ENCODE measurements at places on chromosomes 3 and 15.

DNA sequence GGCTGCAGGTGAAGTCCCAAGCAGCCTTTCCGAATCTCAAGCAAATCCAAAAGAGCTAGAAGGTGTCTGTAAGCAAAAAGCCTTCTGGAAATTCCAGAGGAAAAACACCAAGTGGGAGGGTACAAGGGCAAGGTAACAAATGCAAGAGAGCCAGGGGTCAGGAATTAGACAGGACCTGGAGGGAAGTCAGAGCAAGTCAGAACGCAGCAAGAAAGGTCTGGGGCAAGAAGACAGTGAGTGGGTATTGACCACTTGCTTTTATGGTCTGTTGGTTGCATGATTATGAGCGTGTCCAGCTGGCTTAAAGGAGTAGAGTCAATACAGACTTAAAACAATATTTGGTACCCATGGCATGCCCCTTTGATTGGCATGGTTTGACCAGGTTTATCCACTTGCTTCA is 66.7 kb upstream of the OXTR start:
- DNase-seq: no peak

DNA sequence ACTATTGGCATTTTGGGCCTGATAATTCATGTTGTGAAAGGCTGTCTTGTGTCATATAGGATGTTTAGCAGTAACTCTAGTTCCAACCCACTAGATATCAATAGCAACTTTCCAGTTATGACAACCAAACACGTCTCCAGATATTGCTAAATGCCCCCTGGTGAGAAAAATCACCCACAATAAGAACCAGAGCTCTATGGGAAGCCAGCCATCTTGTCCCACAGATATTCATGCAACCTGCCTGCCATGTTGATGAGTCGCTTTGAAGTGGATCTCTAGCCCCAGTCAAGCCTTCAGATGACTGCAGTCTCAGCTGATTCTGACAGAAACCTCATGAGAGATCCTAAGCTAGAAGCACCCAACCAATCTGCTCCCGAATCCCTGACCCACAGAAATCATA is 5.6 kb upstream of the TNIK start:
- DNase-seq: no peak

GRCh38 chr3:10583798-10584708 is 78.7 kb upstream of the ATP2B2 start:
- DNase-seq: no peak

- DNase-seq: peak; percentile 12
Observed at GRCh38 chr15:47473832-47474231, 243.5 kb upstream of the SEMA6D start.

DNA sequence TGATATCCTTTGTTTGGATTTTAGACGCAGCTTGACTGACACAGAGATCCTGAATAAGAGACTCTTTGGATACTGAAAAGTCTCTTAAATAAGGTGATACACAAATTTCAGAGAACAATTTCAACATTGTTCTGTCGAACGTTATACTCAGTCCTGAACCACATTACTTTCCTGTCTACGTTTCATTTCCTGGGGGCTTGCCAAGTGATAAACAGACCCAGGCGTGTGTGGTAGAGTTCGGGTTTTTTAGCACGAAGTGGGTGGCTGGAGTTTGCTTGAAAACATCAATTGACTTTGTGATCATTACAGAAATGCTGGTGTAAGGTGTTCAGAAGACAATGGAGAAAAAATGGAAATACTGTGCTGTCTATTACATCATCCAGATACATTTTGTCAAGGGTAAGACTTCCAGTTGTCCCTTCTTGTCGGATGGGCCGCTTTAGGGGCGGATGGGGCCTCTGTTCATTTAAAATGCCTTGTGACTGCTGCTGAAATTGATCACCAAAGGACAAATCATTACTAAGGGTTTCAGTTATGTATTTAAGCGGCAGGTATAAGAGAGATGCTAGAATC is at the start of gene CD96:
CD96 (plus strand) TSS at position 287 of the 573 bp plus-strand sequence; CDS start at position 339, 52 bp downstream.
- DNase-seq: no peak

DNA sequence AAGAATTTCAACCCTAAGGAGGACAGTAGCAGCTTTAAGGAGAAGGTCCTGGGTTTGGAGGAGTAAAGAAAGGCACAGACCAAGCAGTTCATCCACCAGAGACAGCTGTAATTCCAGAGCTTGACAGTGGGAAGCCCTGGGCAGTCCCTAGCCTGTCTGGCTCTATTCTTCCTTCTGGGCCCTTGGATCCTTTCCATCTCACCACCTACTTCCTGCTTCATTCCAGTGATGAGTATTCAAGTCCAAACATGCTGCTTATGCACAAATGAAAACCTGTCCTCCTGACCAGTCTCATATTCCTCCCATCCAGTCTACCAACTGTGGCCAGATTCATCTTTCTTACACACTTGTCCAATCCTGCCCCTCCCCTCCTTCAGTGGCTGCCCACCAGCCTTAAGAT is 171.4 kb downstream of the CNTN3 start:
- no peak for DNase-seq

DNA sequence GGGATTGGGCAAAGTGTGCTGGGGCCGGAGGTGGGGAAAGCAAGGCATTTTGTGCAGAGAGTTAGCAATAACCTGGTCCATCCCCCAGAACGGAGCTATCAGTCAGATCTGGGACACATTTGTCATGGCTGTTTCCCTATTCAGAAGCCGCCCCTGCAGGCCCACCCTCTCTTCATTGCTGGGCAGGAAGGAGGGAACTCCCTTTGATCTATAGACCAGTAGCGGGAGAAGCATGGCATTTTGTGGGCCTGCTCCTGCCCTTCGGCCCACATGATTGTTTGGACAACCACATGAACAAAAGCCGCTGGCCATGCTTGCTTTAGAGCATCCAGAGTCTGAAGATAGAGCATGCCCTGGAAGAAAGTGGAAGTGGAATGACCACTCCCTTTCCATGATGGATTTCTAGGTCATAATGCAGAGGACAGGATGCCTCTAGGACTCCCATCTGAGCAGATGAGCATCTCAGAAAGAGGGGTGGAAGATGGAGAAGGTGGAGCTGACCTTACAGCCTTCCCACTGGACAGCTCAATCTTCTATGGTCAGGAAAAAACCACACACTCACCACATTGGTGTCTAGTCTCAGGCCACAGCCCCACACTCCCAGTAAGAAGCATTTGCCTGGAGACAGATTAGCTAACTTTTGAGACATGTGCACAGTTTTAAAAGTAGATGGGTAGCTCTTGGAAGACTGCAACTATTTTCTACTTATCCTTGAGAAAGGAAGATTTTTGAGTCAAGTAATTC is 11.9 kb upstream of the LRTM1 start:
- DNase-seq: no peak

GRCh38 chr15:31831596-31831995 is 198.7 kb upstream of the CHRNA7 start:
- DNase-seq: no peak
